ENCODE measurements at places on chromosomes 2 and 18. TPM values are rescaled to one million over a fixed set of nuclear protein-coding genes. Genes with fewer than 3 reads are reported as not detected.

- DNase-seq = no peak
Observed at GRCh38 chr2:150482111-150482510, 5.4 kb downstream of the RND3 start.

- DNase-seq = no peak
Observed at GRCh38 chr18:63850020-63850419, 37.5 kb upstream of the SERPINB2 start.

DNA sequence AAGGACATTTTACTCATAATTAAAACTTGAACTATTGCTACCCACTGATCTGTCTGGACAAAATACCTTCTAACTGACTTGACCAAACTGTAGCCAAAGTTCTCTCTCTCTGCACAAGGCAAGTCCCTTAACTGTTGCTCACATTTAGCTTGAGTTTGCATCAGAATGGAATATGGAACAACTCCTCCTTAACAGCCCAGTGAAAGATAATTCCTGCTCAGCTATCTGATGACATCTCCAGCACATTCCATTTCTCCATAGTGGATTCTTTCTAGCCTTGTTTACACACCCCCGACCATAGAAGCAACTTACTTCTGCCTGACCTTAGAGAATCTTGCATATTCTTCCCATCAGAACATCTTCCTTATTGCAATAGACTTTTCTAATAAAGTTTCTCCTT is 317.2 kb upstream of the CDH2 start:
- no peak for DNase-seq

DNA sequence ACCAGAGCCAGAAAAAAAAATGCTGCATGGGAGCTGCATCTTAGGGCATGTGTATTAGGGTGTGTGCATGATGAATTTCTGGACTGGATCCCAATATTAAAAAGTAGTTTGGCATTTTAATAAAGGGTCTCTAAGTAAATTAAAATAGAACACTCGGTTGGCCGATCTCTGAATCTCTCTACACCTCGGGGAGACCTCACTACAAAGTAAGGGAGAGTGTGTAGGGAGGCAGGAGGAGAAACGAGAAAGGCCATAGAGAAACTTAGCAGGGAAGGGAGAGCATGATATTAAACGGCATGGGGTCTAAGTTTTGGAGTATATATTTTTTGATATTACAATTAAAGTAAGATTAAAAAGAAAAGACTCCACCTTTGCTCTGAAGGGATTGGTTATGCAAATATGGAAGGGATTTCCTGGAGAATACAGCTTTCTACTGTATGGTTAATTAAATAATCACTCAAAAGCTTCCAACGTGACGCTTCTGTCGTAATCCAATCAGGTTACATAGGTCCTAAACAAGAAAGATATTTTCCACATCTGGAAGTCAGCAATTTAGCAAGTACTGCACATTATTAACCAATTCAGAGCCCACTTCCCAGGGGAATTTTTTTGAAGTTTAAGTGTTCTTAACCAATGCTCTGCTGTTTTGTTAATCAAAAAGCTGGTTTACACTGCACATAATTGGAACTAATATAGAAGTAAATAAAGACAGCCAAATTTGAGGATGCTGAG is 1.0 kb upstream of the ZEB2 start:
- no peak for DNase-seq

DNA sequence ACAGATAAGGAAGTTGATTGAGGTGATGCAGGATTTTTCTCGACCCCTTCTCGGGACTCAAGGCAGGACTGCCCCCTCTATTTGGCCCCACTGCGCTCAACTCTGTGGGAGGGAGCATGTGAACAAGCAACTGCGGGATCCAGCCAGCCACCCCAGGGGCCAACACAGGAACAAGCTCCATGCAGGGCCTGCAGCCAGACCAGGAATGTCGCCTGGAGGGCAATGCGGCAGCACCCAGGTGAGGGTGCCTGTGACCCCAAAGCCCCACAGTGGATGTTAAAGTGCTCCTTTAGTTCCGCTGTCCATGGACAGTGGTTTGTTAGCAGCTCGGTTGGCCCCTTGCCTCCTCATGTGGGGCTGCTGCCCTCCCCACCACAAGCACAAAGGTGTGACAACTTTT is 57.1 kb downstream of the HRH4 start:
- no peak for DNase-seq

- no peak for DNase-seq
Observed at GRCh38 chr18:3579701-3580100, 129.7 kb downstream of the TGIF1 start.

DNA sequence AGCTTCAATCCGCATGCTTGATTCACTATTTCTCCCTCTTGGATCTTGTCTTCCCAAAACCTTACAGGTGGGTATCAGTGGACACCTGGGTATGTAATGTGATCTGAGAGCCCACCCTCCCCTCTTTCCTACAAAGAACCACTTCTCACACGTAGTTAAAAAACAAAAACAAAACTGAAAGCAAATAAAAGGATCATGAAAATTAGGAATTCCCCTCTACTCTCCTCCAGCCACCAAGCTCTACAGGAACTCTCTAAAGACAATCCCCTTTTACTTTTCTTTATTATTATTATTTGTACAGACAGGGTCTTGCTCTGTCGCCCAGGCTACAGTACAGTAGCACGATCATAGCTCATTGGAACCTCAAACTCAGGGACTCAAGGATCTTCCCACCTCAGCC is 40.8 kb upstream of the MYO1B start:
- DNase-seq = no peak

DNA sequence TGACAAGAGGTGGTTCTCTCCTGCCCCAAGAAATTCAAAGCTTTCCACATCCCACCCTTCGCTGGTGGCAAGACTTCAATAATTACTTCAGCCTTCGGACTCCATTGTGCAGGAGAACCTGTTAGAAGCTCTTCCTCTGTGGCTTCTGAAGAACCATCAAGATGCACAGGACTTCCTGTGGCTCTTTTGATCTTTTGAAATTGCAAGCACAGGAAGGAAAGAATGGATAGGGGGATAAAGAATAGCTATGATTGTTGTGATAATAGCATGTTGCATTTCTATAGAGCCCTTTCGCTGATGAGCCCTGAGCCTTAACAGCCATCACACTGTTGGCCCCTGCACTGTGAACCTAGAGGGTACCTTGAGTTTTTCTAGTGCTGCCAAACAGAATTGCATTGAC is 7.4 kb downstream of the EPAS1 start:
- no peak for DNase-seq

DNA sequence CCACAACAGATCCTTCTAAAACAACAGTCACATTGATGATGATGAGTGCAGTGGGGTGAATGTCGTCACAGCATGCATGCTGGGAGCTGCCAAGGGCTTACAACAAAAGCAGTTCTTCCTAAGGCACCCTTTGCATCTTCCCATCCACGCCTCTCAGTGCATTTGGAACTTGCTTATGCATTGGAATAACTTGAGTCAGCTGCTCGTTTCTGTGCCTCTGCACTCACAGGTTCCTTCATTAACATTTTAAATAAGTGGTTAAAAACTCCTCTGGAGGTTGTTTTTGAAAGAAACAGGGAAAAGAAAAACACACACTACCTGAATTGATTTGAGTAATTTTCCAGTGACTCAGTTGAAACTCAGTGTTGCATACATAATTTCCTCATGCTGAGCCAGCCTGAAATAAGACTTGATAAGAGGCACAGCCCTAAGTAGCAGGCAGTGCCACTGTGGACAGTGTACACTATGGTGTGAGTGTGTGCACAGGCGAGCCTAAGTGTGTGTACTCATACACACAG is 46.8 kb upstream of the TRIM43B start:
- DNase-seq = no peak

Gene TRIM43B
- total RNA-seq = not detected

Gene RGPD5
- total RNA-seq = 50.9 TPM

Gene ACVR1C
- 9.2 TPM for total RNA-seq

Gene SLC11A1
- 7.8 TPM for total RNA-seq
